ENCODE measurements at places on chromosomes 5 and 9. TPM values are rescaled to one million over a fixed set of nuclear protein-coding genes. Genes with fewer than 3 reads are reported as not detected.

- H3K36me3 ChIP-seq = no peaks in the 10 kb centered on the region
- no peak overlapping the region for H3K4me3 ChIP-seq
- H3K27ac ChIP-seq = no peak overlapping the region
- DNase-seq = no peak
- H3K27me3 ChIP-seq = no peaks in the 10 kb centered on the region
Measured at GRCh38 chr9:106066940-106067524, 372.7 kb downstream of the TMEM38B start.

DNA sequence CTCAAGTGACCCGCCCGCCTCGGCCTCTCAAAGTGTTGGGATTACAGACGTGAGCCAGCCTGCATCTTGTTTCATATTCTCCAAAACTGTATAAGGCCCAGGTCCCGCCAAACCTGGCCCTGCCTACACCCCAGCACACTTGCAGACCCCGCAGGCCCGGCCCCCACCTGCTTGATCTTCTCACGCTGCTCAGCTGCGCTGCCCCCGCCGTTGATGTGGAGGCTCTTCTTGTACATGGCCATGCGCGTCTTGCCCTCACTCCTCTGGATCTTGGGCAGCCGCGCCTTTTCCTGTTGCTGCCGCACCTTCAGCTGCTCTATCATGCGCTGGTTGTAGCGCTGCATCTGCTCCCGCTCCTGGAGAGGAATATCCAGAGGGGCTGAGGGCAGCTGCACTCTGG lies 49.0 kb upstream of the FBXW11 start:
- no peak overlapping the region for H3K4me3 ChIP-seq
- DNase-seq = no peak
- no peaks in the 10 kb centered on the region for H3K27me3 ChIP-seq
- no peaks in the 10 kb centered on the region for H3K4me1 ChIP-seq
- no peak overlapping the region for H3K27ac ChIP-seq
- no peaks in the 10 kb centered on the region for H3K36me3 ChIP-seq

- H3K4me3 ChIP-seq = no peak overlapping the region
- no peaks in the 10 kb centered on the region for H3K27me3 ChIP-seq
- DNase-seq = no peak
Measured at GRCh38 chr9:96186591-96187011, 115.4 kb downstream of the HSD17B3 start.

The CTXN3 gene
- not detected for total RNA-seq

DNA sequence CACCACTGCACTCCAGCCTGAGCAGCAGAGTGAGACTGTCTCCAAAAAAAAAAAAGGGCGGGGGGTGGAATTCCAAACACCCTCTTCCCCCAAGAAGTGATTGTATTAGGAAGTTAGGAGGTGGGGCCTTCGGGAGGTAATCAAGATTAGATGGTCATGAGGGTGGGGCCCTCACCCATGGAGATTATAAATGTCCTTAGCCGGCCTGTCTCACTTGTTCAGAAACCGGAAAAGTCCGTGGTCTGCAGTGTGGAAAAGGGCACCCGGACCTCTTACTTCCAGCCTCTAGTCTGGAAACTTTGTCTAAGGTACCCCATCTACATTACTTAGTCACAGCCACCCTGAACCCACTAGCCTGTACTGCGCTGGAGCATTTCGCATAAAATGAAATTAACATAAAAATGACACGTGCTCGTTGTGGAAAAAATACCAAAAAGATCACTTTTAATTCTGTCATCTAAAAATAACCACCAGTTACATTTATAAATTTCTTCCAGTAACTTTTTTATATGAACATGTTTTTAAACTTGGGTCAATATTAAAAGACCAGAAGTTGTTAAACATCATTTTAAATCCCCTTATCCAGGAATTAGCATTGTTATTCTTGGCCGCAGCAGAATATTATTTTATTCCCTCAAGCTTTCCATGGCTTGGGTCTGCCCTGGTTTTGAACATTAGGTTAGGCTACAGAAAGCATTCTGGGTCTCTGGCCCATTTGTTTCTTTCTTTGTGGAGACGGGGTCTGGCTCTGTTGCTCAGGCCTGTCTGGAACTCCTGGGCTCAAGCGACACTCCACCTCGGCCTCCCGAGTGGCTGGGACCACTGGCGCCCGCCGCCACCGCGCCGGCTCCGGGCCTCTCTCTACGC lies 1.2 kb upstream of the CKS2 start:
- peaks cover 21% of the 10 kb centered on the region for H3K36me3 ChIP-seq
- H3K27ac ChIP-seq = peak overlapping the region; percentile 97
- peaks cover 6% of the 10 kb centered on the region for H3K4me1 ChIP-seq
- peak overlapping the region; percentile 66 for H3K4me3 ChIP-seq

- DNase-seq = no peak
- no peaks in the 10 kb centered on the region for H3K4me1 ChIP-seq
- H3K4me3 ChIP-seq = no peak overlapping the region
- no peaks in the 10 kb centered on the region for H3K36me3 ChIP-seq
- H3K27ac ChIP-seq = no peak overlapping the region
Measured at GRCh38 chr5:128749136-128749898, 211.3 kb upstream of the FBN2 start.

- no peaks in the 10 kb centered on the region for H3K27me3 ChIP-seq
- no peak for DNase-seq
- no peak overlapping the region for H3K4me3 ChIP-seq
- no peaks in the 10 kb centered on the region for H3K4me1 ChIP-seq
- no peaks in the 10 kb centered on the region for H3K36me3 ChIP-seq
- H3K27ac ChIP-seq = no peak overlapping the region
Measured at GRCh38 chr9:92737216-92737606, 27.4 kb downstream of the BICD2 start.

GRCh38 chr5:171092194-171092593 lies 216.9 kb upstream of the TLX3 start:
- DNase-seq = no peak
- H3K4me1 ChIP-seq = no peaks in the 10 kb centered on the region
- H3K4me3 ChIP-seq = no peak overlapping the region
- H3K27ac ChIP-seq = no peak overlapping the region
- no peaks in the 10 kb centered on the region for H3K36me3 ChIP-seq

GRCh38 chr5:142024771-142025304 lies 12.0 kb upstream of the GNPDA1 start:
- H3K27me3 ChIP-seq = no peaks in the 10 kb centered on the region
- H3K4me3 ChIP-seq = peak overlapping the region; percentile 68
- no peaks in the 10 kb centered on the region for H3K36me3 ChIP-seq
- peak; percentile 85 for DNase-seq
- H3K4me1 ChIP-seq = peaks cover 3% of the 10 kb centered on the region
- H3K27ac ChIP-seq = peak overlapping the region; percentile 89

DNA sequence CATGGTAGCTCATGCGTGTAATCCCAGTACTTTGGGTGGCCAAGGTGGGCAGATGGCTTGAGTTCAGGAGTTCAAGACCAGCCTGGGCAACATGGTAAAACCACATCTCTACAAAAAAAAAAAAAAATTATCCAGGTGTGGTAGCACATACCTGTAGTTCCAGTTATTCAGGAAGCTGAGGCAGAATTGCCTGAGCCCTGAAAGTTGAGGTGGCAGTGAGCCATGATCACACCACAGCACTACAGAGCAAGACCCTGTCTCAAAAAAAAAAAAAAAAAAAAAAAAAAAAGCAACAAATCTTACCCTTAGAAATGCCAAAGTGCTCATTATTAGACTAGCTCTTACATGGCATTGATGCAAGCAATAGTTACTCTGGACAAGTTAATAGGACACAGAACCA lies 724.9 kb downstream of the MAT2B start:
- H3K36me3 ChIP-seq = no peaks in the 10 kb centered on the region
- DNase-seq = no peak
- H3K27me3 ChIP-seq = no peaks in the 10 kb centered on the region
- H3K27ac ChIP-seq = no peak overlapping the region
- H3K4me3 ChIP-seq = no peak overlapping the region

DNA sequence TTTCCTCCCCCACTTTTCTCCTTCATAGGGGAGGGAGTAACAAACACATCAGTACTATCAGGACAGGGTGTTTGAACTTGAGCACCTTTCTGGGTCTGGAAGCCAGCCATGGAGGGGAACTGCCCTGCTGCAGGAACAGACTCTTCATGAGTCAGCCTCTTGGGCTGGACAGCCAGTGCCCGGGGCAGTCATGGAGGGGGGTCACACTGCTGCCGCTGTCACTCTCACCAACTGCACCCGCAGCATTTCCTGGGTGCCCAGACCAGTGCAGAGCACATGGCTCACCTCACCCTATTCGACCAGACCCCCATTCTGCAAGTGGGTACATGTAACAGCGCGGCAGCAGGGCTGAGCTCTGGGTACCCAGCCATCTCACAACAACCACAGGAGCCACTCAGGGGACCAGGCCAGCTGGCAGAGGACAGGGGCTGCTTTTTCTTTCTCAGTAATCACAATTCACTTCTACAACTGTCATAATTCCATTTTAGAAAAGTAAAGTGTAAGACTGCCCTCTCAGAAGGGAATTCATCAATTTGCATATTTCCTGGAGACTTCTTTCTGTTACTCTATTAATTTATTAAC lies 118.4 kb downstream of the CTNND2 start:
- no peaks in the 10 kb centered on the region for H3K36me3 ChIP-seq
- no peaks in the 10 kb centered on the region for H3K4me1 ChIP-seq
- H3K27ac ChIP-seq = no peak overlapping the region

GRCh38 chr9:91360551-91361290 lies 997 bp downstream of the AUH start:
- peaks cover 5% of the 10 kb centered on the region for H3K4me1 ChIP-seq
- H3K27me3 ChIP-seq = no peaks in the 10 kb centered on the region
- H3K27ac ChIP-seq = peak overlapping the region; percentile 70
- peak overlapping the region; percentile 81 for H3K4me3 ChIP-seq
